ENCODE measurements at places on chromosomes 16 and 17.

DNA sequence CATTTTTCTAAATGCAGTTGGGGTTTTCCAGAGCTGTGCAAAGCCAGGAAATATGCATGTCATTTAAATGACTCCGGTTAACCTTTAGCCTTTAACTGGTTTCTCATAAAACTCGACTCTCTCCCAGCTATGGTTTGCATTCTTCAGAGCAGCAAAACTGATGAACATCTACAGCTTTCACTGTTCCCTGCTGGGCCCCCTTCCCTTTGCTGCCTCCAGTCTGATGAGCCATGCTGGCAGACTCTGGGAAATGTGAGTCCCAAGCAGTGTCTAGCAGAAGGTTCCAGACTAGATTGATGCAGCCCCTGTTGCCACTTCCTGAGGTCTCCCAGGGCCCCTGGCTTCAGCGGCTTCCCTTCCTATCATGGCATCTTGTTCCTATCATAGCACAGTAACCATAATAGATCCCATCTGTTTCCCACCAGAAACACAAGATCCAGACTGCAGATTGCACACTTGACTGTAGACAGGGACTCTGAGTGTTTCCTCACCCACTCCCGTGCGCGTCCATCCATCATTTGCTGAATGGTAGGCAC is 135.4 kb downstream of the CLEC16A start:
- DNase-seq: peak; percentile 10

DNA sequence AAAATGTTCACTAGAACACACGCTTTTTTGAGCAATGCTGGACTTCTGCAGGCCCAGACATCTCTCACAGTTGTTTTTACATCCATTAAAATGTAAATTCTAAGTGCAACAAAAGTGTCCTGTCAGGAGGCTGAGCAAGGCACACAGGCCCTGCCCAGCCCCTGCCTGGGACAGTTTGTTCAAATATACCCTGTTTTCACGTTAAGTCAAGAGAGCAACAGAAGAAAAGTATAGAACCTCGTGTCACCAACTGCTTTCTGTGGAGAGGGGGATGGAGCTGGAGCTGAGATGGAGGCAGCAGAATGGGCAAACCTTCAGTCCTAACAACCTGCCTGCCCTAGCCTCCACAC is 4.3 kb upstream of the HOXB2 start:
- DNase-seq: no peak

GRCh38 chr16:56871172-56871593 is 6.2 kb downstream of the SLC12A3 start:
- no peak for DNase-seq

- peak; percentile 66 for DNase-seq
Measured at GRCh38 chr16:86517652-86518258, 7.4 kb downstream of the FOXF1 start.

DNA sequence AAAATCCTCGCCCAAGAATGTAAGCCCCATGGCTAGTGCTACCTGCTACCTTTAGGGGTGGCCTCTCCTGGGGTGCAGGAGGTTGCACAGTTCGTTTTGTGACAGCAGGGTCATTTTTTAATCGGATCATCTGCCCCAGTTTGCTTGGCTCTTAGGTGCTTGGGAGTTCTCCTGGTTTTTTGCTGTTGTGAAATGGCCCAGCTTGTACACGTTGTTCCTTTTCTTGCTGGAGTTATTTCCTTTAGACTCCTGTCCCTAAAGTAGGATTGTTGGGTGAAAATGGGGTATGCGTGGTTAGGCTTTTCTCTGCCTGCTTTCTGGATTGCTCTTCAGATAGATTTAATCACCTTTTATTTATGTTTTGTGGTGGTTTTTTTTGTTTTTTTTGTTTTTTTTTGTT is 25.8 kb downstream of the ABCC1 start:
- DNase-seq: no peak

DNA sequence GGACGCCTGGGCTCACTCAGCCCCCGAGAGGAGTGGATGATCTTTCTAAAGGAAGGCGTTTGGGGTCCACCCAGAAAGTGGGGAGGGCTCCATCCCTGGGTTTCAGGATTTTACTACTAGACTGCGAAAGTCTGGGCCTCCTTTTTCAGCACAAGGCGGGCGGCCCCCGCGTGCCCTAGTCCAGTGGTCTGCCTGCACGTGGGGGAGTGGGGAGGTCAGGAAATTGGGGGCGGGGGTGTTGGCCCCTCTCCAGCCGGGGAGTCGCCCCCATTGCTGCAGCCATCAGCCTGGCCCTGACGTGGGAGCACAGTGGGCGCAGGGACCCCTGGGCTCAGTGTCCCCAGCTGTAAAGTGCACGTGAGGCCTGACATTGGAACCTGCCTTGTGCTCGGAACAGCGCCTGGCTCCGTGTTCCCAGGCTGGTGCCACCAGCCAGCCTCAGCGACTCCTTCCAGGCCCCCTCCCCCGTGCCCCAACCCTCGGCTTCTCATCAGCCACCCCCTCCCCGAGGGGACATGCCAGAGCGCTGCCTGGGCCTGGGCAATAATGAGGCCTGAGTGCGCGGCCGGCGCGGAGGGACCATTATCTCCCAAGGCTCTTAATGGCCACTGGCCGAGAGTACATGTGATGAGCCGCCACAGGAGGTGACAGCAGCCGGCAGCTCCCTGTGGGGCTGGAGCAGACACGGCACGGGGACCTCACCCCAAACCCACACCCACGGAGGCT is 2.4 kb upstream of the C1QTNF8 start:
- no peak for DNase-seq

GRCh38 chr17:76074390-76075363 is at the start of gene GALR2:
Gene GALR2 (plus strand): TSS chr17:76074781. CDS start chr17:76074884, 103 bp downstream.
- DNase-seq: peak; percentile 52

DNA sequence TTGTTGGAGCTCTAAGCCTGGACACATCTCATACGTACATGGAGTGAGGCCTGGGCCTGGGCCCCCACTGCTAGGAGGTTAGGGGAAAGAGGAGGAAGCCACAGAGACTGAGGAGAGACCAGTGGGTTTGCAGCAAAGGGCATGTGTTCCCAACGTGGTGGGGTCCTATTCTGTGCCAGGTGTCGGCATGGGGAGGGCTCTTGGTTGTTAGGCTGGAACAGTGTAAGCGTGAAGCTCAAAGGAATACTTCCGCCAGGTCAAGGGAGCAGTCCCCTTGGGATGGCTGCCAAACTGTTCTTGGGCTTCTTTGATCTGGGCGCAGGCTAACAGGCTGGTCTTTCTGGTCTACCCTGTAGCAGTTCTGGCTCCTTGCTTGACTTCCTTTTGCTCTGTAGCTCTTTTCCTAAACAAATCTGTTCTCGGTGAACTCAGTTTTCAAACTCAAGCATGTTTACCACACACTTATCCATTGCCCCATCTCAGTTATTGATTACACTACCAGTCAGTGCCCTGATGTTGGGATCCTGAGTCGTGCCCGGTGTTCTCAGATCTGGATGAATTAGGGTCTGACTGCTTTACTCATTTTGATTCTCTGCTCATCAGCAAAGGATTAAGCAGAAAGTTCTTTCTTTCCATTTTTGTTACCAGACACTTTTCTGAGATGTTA is 36.4 kb downstream of the GPT2 start:
- no peak for DNase-seq

- no peak for DNase-seq
Measured at GRCh38 chr17:78872486-78872885, 30.5 kb downstream of the CEP295NL start.

- peak; percentile 16 for DNase-seq
Measured at GRCh38 chr16:67846063-67846319, 742 bp upstream of the NUTF2 start.

- no peak for DNase-seq
Measured at GRCh38 chr17:31250229-31250628, 46.8 kb downstream of the OMG start.

- DNase-seq: no peak
Measured at GRCh38 chr17:78082988-78083387, 45.6 kb downstream of the TMC6 start.

- no peak for DNase-seq
Measured at GRCh38 chr17:80443916-80444643, 29.1 kb downstream of the ENDOV start.

- no peak for DNase-seq
Measured at GRCh38 chr17:64984181-64984580, 64.9 kb upstream of the LRRC37A3 start.

- no peak for DNase-seq
Measured at GRCh38 chr17:17385491-17385890, 82.3 kb downstream of the NT5M start.
